ENCODE measurements at places on chromosomes 2 and 18.

- DNase-seq, result no peak
Observed at GRCh38 chr2:240356700-240357640, 78.5 kb upstream of the GPC1 start.

GRCh38 chr18:36041146-36041545 is 26.2 kb downstream of the RPRD1A start:
- no peak for DNase-seq

- DNase-seq, result no peak
Observed at GRCh38 chr2:213148572-213149261, 2.7 kb downstream of the IKZF2 start.

DNA sequence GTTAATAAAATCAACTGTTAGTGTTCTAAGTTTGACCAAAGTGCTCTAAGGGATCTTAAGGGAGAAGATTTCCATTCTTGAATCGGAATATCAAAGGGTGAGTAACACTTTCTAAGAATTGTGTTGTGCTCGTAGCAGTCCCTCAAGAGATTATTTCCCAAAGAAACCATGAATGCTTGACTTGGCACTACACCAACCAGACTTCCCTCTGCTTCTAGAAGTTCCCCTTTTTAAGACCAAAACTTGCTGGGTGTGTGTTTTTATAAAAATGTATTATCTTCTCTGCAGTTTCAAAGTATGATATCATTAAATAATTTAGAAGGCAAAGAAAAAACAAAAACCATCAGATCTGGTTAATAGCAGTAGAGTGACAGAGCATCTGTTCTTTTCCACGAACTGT is 522.0 kb upstream of the FAM98A start:
- DNase-seq, result no peak

- DNase-seq, result no peak
Observed at GRCh38 chr2:157489983-157490382, 46.1 kb upstream of the CYTIP start.

GRCh38 chr2:170670651-170671050 is 44.5 kb upstream of the SP5 start:
- no peak for DNase-seq

GRCh38 chr2:240387669-240388358 is 47.6 kb upstream of the GPC1 start:
- no peak for DNase-seq

DNA sequence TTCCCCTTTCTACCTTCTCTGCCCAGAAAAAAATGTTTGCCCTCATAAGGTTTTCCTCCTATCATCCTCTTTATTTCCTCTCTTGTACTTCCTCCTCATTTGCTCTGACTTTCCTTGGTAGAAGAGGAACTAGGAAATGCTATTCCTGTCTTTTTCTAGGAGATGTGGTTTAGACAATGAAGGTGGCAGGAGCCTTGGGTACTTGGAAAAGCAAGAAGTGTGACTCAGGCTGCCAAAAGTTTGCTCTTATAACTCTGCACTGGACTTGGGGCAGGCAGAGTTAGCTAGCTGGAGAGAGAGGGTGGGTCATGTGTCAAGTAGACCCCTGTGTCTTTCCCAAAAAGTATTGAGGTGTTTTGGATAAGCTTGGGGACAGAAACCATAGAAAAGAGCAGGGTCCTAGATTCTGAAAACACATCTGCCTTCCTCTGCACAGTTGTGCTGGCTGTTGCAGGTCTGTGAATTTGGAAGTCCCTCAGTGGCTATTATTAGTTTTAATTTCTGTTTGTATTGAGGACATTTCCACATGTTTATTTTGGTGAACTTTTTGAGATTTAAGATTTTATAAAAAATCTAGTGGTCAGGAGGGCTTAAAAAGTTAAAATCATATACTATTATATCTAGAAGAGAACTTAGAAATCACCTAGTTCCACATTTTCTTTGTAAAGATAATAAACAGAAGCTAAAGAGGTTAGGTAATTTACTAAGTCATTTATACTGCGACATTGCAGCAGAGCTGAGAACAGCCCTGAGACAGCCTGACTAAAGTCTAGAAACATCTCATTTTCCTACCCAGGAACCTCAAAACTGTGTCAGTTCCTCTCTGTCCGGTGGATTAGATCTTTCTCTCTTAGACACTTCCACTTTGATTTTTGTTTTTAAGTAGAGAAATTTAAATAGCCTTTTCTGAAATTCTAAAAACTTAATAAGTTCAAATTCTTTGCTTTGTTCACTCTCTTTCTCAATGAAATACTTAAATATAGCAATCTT is 16.0 kb downstream of the INSIG2 start:
- DNase-seq, result no peak

- no peak for DNase-seq
Observed at GRCh38 chr2:229392196-229392595, 121.1 kb upstream of the PID1 start.

DNA sequence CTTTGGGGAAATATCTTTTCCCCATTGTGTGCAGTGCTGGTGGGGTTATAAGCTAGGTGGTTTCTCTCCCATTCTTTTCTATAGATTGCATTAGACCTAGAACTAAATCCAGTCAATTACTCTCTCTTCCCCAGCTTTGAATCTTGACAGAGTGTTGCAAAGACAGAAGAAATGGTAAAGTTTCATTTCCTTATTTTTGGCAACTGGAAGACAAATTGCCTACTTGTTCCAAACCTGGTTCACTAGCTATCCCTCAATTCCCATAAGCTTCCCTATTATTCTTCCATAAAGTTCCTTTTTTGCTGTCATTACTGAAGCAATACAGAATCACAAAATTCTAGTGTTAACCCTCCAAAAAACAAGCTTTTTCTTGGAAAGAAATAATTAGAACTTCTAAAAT is 94.0 kb upstream of the ITGA4 start:
- no peak for DNase-seq

DNA sequence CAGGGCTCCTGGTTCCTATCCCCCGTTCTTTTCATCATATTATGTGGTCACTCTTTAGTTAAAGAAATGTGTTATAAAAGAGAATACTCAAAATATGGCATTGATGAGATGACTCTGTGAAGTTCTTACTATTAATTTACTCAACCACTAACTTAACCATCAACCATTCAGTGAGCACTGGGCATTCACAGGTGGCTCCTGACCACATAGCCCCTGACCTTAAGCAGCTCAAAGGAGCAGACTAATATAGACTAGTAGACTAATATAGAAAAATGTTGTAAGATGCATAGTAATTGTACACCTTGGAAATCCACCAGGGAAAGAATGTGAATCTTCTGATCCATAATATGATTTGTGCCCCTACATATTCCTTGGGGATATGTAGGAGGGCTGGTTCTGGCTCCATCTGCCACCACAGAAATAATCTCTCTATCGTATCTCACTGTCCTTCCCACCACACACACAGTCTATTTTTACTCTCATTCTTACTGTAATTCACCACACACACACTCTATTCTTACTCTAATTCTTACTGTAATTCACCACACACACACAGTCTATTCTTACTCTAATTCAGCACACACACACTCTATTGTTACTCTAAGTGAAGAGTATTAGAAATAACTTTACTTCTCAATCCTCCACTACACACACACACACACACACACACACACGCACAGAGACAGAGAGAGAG is 188.9 kb upstream of the ITGA4 start:
- DNase-seq, result no peak

DNA sequence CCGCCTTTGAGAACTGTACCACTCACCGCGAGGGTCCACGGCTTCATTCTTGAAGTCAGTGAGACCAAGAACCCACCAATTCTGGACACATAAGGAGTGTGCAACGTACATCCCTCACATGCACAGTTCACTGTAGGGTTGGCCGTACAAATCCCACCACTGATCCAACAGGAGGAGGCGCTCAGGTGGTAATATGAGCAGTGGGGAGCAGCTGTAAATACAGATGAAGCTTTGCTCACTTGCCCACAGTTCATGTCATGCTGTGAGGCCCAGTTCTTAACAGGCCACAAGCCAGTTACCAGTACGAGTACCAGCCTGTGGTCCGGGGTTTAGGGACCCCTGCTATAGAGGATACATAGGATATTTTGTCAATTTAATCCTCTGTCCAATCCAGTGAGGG is 54.4 kb downstream of the CYP1B1 start:
- DNase-seq, result no peak

- no peak for DNase-seq
Observed at GRCh38 chr2:206116278-206116677, 30.3 kb upstream of the INO80D start.

DNA sequence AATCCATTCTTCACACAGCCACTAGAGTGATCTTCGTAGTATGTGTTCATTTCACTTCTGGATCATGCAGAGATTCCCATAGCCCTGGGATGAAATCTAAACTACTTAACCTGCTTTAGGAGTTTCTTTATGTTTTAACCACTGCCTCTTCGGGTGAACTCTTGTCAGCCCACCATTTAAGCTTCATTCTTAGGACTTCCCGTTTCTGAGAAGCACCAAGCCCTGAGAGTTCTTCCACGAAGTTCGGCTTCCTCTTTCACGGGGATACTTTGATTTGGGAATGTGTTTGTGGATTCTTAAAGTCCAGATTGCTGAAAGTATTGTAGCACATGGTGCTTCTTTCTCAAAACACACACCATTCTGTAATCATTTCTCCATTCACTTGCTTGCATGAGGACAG is 205.0 kb downstream of the UBE2E3 start:
- DNase-seq, result no peak

- no peak for DNase-seq
Observed at GRCh38 chr2:161943011-161943410, 131.0 kb downstream of the DPP4 start.

DNA sequence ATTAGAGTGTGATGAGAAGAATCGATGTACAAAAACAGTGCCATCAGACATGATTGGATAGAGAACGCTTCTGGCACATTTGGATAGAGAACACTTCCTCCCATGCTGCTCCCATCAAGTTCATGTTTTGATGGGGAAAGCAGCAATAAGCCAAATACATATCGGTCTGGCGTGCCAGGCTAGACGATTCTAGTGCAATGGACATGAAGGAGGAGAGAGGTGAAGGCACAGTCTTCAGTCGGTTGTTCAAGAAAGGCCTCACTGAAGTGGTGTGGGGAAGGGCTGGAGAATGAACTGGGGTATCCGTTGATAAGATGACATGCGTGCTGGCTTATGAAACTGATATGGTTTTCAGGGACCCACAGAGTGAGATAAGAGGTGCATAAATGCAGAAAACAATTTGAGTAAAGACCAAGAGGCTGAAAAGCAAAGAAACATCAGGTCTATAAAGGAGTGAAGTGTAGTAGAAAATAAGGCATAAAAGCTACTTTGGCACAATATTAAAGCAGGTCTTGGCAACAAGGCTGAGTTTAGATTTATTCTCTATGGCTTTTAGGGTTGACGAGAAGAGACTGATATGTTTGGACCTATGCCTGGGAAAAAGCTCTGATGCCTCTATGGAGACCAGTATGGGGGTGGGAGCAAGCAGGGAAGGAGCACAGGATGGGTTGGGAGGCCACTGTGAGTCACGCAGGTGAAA is 117.6 kb upstream of the PIEZO2 start:
- no peak for DNase-seq

DNA sequence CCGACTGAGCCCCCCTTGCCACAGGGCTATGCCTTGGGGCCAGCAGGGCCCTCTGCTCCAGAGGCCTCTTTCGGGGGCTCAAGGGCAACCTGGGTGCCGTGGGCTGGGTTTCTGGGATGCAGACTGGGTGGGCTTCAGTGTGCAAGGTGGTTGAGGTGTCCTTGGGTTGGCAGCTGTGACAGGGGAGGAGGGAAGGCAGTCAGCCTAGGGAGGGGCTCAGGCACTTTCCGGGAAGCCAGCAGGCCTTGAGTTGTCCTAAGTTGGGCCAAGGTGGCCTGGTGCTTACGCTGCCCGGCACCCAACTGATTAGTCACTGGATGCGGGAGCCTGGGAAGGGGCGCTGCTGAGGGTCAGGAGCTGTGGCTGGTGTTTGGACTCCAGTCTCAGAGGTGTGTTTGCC is 199.5 kb downstream of the TWIST2 start:
- DNase-seq, result no peak

- DNase-seq, result no peak
Observed at GRCh38 chr2:23505984-23506380, 121.0 kb downstream of the KLHL29 start.

- no peak for DNase-seq
Observed at GRCh38 chr2:63500398-63500797, 87.9 kb downstream of the WDPCP start.

GRCh38 chr18:45324495-45325113 is 290.7 kb upstream of the SLC14A2 start:
- DNase-seq, result no peak

- no peak for DNase-seq
Observed at GRCh38 chr18:36931106-36931505, 102.2 kb downstream of the KIAA1328 start.

GRCh38 chr2:207792244-207792785 is 22.6 kb upstream of the FZD5 start:
- DNase-seq, result no peak

DNA sequence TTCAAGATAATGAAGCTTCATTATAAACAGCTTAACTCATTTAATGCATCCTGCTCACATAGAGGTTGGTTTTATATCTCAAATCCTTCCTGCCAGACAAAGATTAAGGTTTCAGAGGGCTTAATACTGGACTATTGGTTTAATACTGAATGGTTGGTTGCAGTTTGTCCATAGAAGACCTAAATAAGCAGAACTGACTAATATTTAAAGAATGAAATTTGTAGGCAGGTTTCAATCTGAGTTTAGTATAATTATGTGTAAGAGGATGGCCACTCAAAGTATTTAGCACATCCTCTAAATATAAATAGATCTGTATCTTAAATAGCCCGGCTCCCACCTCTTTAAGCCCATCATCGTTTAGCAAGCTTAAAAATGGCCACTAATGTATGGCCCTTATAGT is 92.5 kb downstream of the EPB41L5 start:
- DNase-seq, result no peak

GRCh38 chr2:54271189-54271588 is 15.2 kb upstream of the TSPYL6 start:
- no peak for DNase-seq

GRCh38 chr2:142758973-142759372 is 118.5 kb upstream of the KYNU start:
- DNase-seq, result no peak

DNA sequence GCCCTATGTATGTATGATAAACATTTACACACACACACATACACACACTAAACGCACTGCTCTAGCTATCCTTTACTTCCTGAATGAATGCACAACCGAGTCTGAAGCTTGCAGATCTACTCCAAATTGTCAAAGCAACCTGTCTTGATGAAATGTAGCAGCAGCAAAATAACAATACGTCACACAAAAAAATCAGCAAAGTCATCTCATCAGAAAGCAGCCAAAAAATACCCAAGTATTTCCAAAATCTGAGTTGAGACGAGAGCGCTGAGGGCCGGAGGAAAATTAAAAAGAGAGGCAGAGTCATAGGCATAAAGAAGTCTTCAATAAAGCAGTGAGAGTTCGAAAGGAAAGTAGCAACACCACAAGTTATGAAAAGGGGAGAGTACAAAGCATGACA is 67.7 kb downstream of the ZNF521 start:
- DNase-seq, result no peak

GRCh38 chr2:2024751-2025481 is 280.6 kb upstream of the PXDN start:
- DNase-seq, result no peak
